ENCODE measurements at places on chromosomes 1 and 21.

DNA sequence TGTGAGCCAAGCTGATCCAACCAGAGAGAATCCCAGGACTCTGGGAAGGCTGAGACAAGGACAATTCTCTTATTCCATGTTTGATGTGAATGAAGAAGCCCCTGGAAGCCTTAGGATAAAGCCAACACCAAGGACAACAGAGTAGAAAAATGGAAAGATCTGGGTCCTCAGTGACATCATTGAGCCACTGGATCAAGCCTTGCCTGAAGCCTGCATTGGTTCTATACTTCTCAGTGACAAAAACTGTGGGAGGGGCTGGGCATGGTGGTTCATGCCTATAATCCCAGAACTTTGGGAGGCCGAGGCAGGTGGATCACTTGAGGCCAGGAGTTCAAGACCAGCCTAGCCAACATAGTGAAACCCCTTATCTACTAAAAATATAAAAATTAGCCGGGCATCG, 15.6 kb downstream of the ARHGEF19 start:
- DNase-seq: no peak

GRCh38 chr1:8092657-8093056, 66.5 kb upstream of the ERRFI1 start:
- no peak for DNase-seq

- DNase-seq: peak; percentile 69
Observed at GRCh38 chr1:44628962-44629756, 45.1 kb downstream of the TMEM53 start.

- DNase-seq: no peak
Observed at GRCh38 chr1:51527144-51527543, 8.1 kb upstream of the EPS15 start.

DNA sequence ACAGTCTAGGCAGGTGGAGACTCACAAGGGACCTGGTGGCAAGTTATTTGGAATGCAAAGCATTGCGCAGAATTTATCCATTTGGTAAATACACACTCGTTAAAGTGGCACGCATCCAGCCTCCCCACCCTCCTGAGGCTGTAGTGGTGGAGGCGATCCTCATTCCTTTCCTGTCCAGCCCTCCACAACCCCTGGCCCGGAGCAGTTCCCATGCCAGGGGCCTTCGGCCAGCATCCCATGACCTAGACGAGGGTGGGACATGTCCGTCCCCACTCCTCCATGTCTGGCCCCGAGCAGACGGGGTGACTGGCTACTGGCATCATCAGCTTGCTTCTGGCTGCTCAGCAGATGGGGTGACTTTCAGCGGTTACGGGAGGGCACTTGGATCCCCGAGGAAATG, 281.5 kb upstream of the VAMP3 start:
- DNase-seq: no peak

GRCh38 chr1:201357636-201358348, 19.7 kb downstream of the TNNT2 start:
- no peak for DNase-seq

- no peak for DNase-seq
Observed at GRCh38 chr21:36749935-36750575, 51.1 kb downstream of the SIM2 start.

Data from adipocyte (in vitro differentiated cells).